CD4-positive, alpha-beta memory T cell (primary cell): ENCODE measurements at places on chromosomes 11 and 22. TPM values are rescaled to one million over a fixed set of nuclear protein-coding genes. Genes with fewer than 3 reads are reported as not detected.

PANX3 gene
- not detected for total RNA-seq

DNA sequence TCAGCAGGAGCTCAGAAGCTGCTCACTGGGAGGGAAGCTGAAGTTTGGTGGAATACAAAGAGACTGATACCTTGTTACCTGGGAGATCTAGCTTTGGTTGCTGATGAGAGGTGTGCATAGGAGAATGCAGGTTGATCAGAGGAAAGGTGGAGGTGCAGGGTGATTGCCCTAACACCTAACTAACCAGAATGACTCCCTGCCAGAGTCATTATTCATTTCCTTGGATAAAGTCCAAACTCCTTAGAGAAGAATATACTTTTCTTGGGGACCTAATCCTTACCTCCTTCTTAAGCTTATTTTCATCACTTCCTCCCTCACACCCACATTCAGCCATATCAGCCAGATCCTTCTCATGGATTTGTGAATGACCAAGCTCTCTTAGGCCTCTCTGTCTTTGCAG, 814.2 kb upstream of the TENM4 start:
- no peaks in the 10 kb centered on the region for H3K36me3 ChIP-seq
- no peaks in the 10 kb centered on the region for H3K4me1 ChIP-seq

GRCh38 chr11:116852261-116853031, 15.0 kb upstream of the APOA1 start:
- no peak for DNase-seq
- peak overlapping the region; percentile 52 for H3K27ac ChIP-seq
- H3K4me3 ChIP-seq = no peak overlapping the region
- peaks cover 13% of the 10 kb centered on the region for H3K36me3 ChIP-seq
- peaks cover 81% of the 10 kb centered on the region for H3K4me1 ChIP-seq
- H3K27me3 ChIP-seq = no peaks in the 10 kb centered on the region

GRCh38 chr22:31613286-31613903, 48.6 kb downstream of the PISD start:
- no peak overlapping the region for H3K27ac ChIP-seq
- H3K4me3 ChIP-seq = no peak overlapping the region

DNA sequence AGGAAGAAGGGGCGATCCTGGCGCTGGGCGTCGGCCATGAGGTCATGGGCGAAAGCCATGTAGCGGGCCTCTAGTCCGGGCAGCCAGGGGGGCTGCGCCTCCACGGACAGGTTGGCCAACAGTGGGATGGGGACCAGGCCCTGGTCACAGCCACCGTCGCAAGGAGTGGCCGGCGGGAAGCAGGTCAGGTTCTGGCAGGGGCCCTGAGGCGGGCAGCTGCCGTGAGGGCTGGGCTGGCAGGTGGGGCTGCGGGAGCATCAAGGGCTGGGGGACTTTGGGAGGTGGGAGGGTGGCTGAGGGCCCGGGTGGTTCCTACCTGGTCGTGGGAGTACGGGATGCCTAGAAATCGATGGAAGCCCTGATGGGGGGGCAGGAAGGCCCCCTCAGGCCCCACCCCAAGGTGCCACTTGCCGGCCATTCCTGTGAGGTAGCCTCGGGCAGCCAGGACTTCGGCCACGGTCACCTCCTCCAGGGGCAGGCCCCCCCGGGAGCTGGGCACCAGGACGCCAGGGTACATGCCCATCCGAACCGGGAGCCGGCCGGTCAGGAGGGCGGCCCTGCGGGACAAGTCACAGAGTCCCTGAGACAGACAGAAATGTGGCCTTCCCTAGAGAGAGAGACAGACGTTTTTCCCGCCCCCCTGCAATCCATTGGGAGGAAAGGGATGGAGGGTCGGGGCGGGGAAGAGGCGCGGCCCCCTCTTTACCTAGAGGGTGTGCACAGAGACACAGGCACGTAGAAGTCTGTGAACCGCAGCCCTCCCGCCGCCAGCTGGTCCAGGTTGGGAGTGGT, 906 bp downstream of the ARSA start:
- DNase-seq = no peak
- H3K27ac ChIP-seq = peak overlapping the region; percentile 84
- H3K4me1 ChIP-seq = peaks cover 38% of the 10 kb centered on the region
- peak overlapping the region; percentile 90 for H3K4me3 ChIP-seq

ZP1 gene
- total RNA-seq = 0.33 TPM

SAA2 gene
- not detected for total RNA-seq

CDCA5 gene
- total RNA-seq = 0.41 TPM

DNA sequence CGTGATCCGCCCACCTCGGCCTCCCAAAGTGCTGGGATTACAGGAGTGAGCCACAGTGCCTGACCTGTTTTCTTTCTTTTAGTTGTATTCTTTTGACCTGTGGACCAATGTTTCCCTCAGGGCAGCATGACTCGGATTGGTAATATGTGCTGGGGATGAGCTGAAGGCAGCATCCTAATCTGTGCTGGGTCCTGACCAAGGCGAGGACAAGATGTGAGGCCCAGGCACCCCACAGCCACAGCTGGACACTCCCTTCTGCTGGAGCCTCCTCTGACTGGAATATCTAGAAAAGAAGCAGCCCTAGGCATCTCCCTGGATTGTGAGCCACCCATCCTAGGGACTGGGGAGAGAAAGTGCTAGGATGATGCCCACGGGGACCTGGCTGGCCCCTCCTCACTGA, 105.4 kb downstream of the PDE2A start:
- no peak overlapping the region for H3K4me3 ChIP-seq

ELMOD1 gene
- total RNA-seq = not detected

TBX10 gene
- total RNA-seq = not detected

- H3K27ac ChIP-seq = peak overlapping the region; percentile 64
- H3K36me3 ChIP-seq = no peaks in the 10 kb centered on the region
- peak; percentile 46 for DNase-seq
These were observed 38.5 kb downstream of the TNRC6B start for GRCh38 chr22:40216041-40216756.

DNA sequence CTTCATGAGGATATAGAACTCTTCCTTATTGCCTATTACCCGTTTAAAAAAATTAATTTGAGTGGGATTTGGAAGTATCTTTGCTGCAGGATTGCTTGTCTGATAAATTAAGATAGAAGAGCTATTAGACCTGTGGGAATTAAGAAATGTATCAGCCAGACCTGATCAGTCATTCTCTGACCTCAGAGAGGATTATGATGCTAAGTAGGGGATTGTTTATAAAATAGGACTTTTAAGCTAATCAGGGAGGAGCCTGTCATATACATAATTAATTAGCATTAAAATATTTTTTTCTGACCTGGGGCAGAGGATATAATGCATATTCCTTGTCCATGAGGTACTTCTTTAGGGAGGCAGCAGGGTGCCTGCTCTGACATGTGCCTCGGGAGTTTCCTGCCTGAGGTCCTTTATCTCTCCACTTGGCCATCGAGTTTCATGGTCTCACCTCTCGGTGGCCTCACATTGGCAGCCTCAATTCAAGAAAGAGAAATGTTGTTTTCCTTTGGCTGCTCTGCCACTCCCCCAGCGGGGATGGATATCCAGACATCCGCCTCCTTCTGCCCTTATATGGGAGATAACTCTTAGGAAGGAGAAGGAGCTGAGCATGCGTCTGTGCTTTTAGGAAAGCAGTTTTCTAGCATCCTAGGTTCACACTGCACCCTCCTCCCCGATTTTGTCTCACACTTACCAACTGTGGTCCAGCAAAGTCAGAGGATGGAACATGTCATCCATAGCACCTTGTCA, 41.1 kb downstream of the DIXDC1 start:
- no peak overlapping the region for H3K27ac ChIP-seq
- no peak for DNase-seq
- no peak overlapping the region for H3K4me3 ChIP-seq
- no peaks in the 10 kb centered on the region for H3K27me3 ChIP-seq
- H3K4me1 ChIP-seq = peaks cover 7% of the 10 kb centered on the region

APLNR gene
- total RNA-seq = not detected

DNA sequence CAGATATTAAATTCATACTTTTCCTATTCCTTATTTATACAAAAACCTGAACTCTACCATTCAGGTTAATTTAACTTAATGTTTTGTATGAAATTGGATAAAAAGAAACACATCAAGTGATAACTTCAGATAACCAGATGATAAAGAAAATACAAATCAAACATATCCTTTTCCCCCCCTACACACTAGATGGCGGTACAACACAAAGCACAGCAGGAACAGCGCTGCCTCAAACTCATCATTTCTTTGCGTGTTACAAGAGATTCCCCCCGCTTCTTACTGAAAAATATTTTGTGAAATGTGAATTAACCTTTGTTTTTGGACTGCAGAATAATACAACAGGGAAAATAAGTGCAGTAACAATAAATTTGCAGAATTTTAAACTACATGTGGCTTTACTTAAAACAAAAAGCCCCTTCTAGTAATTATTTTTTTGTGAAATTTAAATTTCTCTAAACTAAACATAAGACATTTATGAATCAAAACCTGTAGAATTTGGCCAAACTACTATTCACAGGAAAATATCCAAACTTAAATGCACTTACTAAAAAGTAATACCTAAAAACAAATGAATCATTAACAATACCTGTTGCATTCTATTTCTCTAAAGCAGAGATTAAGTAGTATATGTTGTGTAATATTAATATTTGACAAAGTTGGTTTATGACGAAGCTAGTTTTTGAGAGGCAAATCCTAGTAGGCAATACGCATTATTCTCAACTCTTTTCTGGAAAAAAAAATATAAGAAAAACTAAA, 74.4 kb downstream of the ARHGAP32 start:
- H3K27ac ChIP-seq = no peak overlapping the region
- H3K36me3 ChIP-seq = no peaks in the 10 kb centered on the region
- no peak overlapping the region for H3K4me3 ChIP-seq
- H3K4me1 ChIP-seq = no peaks in the 10 kb centered on the region

DNA sequence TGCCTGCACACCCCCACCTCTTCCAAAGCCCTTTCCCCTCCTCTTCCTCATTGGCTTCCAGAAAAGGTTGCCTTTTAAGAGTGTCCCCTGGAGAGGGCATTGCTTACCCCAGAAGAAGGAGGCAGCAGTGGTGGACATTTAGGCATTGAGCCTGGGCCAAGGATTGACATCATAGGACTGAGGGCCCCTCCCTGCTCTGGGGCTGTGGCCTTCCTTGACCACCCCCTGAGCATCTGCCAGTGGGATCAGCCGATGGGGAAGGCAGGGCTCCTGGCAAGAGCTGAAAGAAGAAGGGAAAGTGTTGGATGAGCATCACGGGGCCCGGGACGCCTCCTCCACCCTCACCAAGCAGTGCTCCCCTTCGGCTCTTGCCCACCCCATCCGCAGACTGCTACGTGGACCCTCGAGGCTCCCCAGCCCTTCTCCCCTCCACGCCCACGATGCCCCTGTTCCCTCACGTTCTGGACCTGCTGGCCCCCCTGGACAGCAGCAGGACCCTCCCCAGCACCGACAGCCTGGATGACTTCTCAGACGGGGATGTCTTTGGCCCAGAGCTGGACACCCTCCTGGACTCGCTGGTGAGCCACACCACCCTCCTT, 37.4 kb downstream of the ZC3H7B start:
- H3K36me3 ChIP-seq = peaks cover 18% of the 10 kb centered on the region
- no peak overlapping the region for H3K27ac ChIP-seq
- no peak overlapping the region for H3K4me3 ChIP-seq
- no peaks in the 10 kb centered on the region for H3K27me3 ChIP-seq

OR52E1 gene
- not detected for total RNA-seq

- no peak overlapping the region for H3K27ac ChIP-seq
- no peaks in the 10 kb centered on the region for H3K4me1 ChIP-seq
- no peak overlapping the region for H3K4me3 ChIP-seq
- H3K36me3 ChIP-seq = no peaks in the 10 kb centered on the region
- DNase-seq = no peak
These were observed 58.9 kb downstream of the CLPB start for GRCh38 chr11:72375241-72375960.

GRCh38 chr22:49035818-49036457, 791.7 kb downstream of the BRD1 start:
- no peaks in the 10 kb centered on the region for H3K36me3 ChIP-seq
- H3K27ac ChIP-seq = no peak overlapping the region
- H3K27me3 ChIP-seq = no peaks in the 10 kb centered on the region

- DNase-seq = no peak
- peaks cover 5% of the 10 kb centered on the region for H3K36me3 ChIP-seq
- peak overlapping the region; percentile 35 for H3K4me3 ChIP-seq
These were observed 398 bp upstream of the CRACR2B start for GRCh38 chr11:827146-827896.

DNA sequence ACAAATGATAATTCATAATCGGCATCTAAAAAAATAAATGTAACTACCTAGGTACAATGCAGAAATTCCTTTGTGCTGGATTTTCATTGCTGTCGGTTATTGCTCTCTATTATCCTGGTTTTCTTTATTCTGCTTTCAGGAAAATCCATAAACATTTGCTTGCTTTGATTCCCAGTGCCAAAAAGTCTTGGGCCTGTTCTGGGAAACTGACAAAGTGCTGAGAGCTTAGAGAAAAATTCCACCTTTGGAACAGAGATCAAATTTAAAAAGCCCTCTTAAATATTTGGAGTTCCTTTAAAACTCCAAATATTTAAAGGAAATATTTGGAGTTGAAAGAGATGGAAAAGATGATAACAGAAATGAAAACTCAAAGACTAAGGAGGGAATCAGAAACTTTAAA, 87.3 kb upstream of the ZBED5 start:
- no peaks in the 10 kb centered on the region for H3K36me3 ChIP-seq
- no peak overlapping the region for H3K27ac ChIP-seq
- no peaks in the 10 kb centered on the region for H3K27me3 ChIP-seq
- DNase-seq = no peak

RIN1 gene
- 10.1 TPM for total RNA-seq

- no peaks in the 10 kb centered on the region for H3K4me1 ChIP-seq
- H3K4me3 ChIP-seq = no peak overlapping the region
- DNase-seq = no peak
- no peaks in the 10 kb centered on the region for H3K27me3 ChIP-seq
- no peak overlapping the region for H3K27ac ChIP-seq
These were observed 220.1 kb upstream of the E2F8 start for GRCh38 chr11:19460718-19461405.

DNA sequence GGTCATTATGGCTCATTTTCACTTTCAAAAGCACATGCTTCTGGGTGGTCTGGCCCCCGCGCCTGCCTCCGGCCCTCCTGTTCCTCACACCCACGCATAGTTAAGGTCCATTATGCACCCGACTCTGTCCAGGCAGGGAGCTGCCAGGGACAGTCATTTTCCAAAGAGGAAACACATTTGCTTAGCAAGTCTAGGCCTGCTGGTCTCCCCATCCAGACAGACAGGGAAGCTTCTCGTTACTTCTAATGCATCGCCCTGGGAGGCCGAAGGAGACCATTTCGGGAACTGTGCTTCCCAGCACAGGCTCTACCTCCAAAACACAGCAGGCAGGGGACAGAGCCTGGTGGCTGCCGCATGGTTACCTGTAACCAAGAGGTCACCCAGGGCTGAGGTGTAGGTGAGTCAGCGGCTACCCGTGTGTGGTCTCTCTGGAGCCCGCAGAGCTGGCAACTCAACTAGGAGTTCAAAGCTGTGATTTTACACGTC, 87.1 kb upstream of the SHANK2 start:
- no peaks in the 10 kb centered on the region for H3K27me3 ChIP-seq
- no peak overlapping the region for H3K4me3 ChIP-seq
- H3K27ac ChIP-seq = no peak overlapping the region
- H3K4me1 ChIP-seq = no peaks in the 10 kb centered on the region
- H3K36me3 ChIP-seq = no peaks in the 10 kb centered on the region
- DNase-seq = no peak
